ENCODE measurements at places on chromosomes 1 and 21. TPM values are rescaled to one million over a fixed set of nuclear protein-coding genes. Genes with fewer than 3 reads are reported as not detected.

The RRP1 gene
- total RNA-seq = 16.8 TPM

The CBS gene
- 92.4 TPM for total RNA-seq

The LRRC39 gene
- total RNA-seq = not detected

The MFAP2 gene
- 70.2 TPM for total RNA-seq

The RIPPLY3 gene
- total RNA-seq = under 0.01 TPM

The GUK1 gene
- 367 TPM for total RNA-seq

The ZNF648 gene
- total RNA-seq = not detected

The PGLYRP3 gene
- total RNA-seq = not detected

The WDR4 gene
- total RNA-seq = 14.2 TPM

The PGBD5 gene
- total RNA-seq = not detected

The LAD1 gene
- total RNA-seq = not detected

The SLC25A34 gene
- total RNA-seq = under 0.01 TPM

The ANGPTL3 gene
- not detected for total RNA-seq

The ADAM30 gene
- total RNA-seq = under 0.01 TPM

The CFAP74 gene
- total RNA-seq = not detected

The CR1L gene
- not detected for total RNA-seq

The RPTN gene
- not detected for total RNA-seq

The FAM151A gene
- total RNA-seq = not detected

The ANGPTL1 gene
- 4.3 TPM for total RNA-seq

The TAF13 gene
- 82.5 TPM for total RNA-seq

The NUP210L gene
- total RNA-seq = not detected

The CD1E gene
- not detected for total RNA-seq

The RNF186 gene
- not detected for total RNA-seq

The TFF2 gene
- not detected for total RNA-seq

The ZNF687 gene
- 16.4 TPM for total RNA-seq

The FAM229A gene
- total RNA-seq = 1.3 TPM

The SLC9C2 gene
- total RNA-seq = not detected

The NOS1AP gene
- 0.43 TPM for total RNA-seq

The AADACL3 gene
- not detected for total RNA-seq

The OR2T33 gene
- total RNA-seq = not detected

The GJA5 gene
- under 0.01 TPM for total RNA-seq

The AGT gene
- 0.32 TPM for total RNA-seq

The INTS3 gene
- total RNA-seq = 51.4 TPM

The CELF3 gene
- not detected for total RNA-seq

The MFSD2A gene
- 6.0 TPM for total RNA-seq

The PLEKHN1 gene
- 1.9 TPM for total RNA-seq

The CFHR2 gene
- not detected for total RNA-seq

The MAEL gene
- 8.6 TPM for total RNA-seq

The BNIPL gene
- total RNA-seq = under 0.01 TPM

The LGR6 gene
- not detected for total RNA-seq

The PIGR gene
- total RNA-seq = not detected

Data from fibroblast of villous mesenchyme (primary cell).